ENCODE measurements at places on chromosomes 3 and 15. TPM values are rescaled to one million over a fixed set of nuclear protein-coding genes. Genes with fewer than 3 reads are reported as not detected.

Gene SYNM
- 41.3 TPM for total RNA-seq

Gene C3orf70
- total RNA-seq = not detected

Gene GOLGA8T
- total RNA-seq = 1.6 TPM

Gene SH2D7
- not detected for total RNA-seq

Gene ZNF197
- 1.8 TPM for total RNA-seq

Gene ZPLD1
- total RNA-seq = 0.05 TPM

Gene SCAANT1
- total RNA-seq = not detected

Gene SOX14
- total RNA-seq = not detected

Gene TRH
- not detected for total RNA-seq

Gene CAMK1
- 21.8 TPM for total RNA-seq

Gene POTEB3
- not detected for total RNA-seq

Gene TSC22D2
- 14.3 TPM for total RNA-seq

Gene SEMA3B
- 6.6 TPM for total RNA-seq

Gene RBMS3
- 0.48 TPM for total RNA-seq

Gene NAALADL2
- total RNA-seq = not detected

Gene MKRN2OS
- not detected for total RNA-seq

Gene MME
- total RNA-seq = not detected

Gene RPL22L1
- total RNA-seq = 246 TPM

Gene SERPINI2
- total RNA-seq = not detected

Gene CCDC54
- not detected for total RNA-seq

Gene ZIC1
- not detected for total RNA-seq

Gene CHRNA5
- 32.6 TPM for total RNA-seq

Gene EXD1
- total RNA-seq = not detected

Gene OXTR
- 9.2 TPM for total RNA-seq

Gene CLDN16
- 0.34 TPM for total RNA-seq

Gene GAP43
- not detected for total RNA-seq

Gene SEMA3G
- total RNA-seq = 0.12 TPM

Gene GPR160
- 1.1 TPM for total RNA-seq

Gene GOLGA6L1
- not detected for total RNA-seq

Gene ERICH6
- not detected for total RNA-seq

Gene STRA6
- 71.4 TPM for total RNA-seq

Gene NANOGP8
- not detected for total RNA-seq

Gene LMLN
- 2.7 TPM for total RNA-seq

Gene SEMA6D
- total RNA-seq = not detected

Gene SQOR
- total RNA-seq = 83.2 TPM

Gene IGDCC3
- total RNA-seq = 0.19 TPM

Gene MAN2A2
- total RNA-seq = 18.6 TPM

Gene BFSP2
- total RNA-seq = not detected

Gene CSPG4
- total RNA-seq = 0.04 TPM

Gene TMED3
- total RNA-seq = 189 TPM

Gene C3orf22
- total RNA-seq = not detected

Gene FBLN2
- total RNA-seq = 3.1 TPM

Gene MYRIP
- total RNA-seq = not detected

Gene CATSPER2
- 0.58 TPM for total RNA-seq

All from A549 treated with ZK216348 at 1 μM for 4 hours (cell line).